ENCODE measurements at places on chromosomes 4 and X.

DNA sequence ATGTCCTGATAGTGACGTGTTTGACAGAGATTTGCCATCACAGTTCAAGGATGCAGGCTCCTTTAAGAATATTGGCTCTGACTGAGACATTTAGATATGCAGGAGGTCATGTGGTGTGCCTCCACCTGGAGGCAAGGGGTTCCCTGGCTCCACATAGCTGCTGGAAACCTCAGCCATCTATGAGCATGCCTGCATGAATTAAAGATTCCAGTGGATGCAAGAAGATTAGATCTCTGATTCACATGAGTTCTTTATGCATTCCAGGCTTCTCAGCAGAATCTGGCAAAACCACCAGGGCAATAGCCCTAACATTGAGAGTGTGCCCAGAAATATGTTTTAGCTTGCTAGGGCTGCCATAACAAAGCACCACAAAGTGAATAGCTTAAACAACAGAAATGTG is 298.5 kb upstream of the AADAT start:
- DNase-seq, result no peak

GRCh38 chr4:6354119-6354518 is 84.5 kb downstream of the WFS1 start:
- no peak for DNase-seq

- DNase-seq, result no peak
Measured at GRCh38 chr4:151670843-151671242, 90.0 kb downstream of the GATB start.

DNA sequence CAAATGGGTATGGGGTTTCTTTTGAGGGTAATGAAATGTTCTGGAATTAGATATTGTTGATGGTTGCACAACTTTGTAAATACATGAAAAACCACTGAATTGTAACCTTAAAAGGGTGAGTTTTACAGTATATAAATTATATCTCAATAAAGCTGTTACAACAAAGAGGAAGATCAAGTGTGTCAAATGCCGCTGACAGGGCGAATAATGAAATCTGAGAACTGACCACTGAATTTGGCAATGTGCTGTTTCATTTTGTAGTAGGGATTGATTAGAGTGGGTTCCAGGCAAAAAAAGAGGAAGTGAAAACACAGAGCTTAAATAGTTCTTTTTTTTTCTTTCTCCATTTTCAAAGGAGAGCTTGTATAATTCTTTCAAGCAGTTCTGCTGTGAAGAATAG is 161.1 kb upstream of the NAP1L5 start:
- no peak for DNase-seq

- no peak for DNase-seq
Measured at GRCh38 chr4:34181891-34182290, 2062.4 kb downstream of the ARAP2 start.

Data from endodermal cell (in vitro differentiated cells).